ENCODE measurements at places on chromosomes 7 and 10.
A peak's percentile ranks its signal among the peaks of the same experiment; 100 is the strongest.

DNA sequence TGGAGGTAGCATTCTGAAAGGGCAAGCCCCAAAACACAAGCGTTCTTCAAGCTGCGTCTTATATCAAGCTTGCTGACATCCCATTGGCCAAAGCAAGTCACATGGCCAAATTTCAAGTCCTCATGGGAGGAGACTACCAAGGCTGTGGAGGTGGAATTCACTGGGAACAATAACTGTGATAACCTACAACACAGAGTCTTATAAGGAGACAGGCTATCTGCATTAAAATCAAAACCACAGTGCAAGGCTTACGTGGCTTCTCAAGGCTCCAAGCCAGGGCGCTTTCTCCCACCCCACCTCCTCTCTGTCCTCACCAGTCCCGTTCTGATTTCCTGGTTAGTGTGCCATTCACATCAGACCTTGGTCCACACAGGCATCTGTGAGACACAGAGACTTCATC lies 39.4 kb downstream of the ADRB1 start:
- DNase-seq = no peak

GRCh38 chr10:43952760-43953159 lies 304.1 kb upstream of the ZNF32 start:
- DNase-seq = no peak

DNA sequence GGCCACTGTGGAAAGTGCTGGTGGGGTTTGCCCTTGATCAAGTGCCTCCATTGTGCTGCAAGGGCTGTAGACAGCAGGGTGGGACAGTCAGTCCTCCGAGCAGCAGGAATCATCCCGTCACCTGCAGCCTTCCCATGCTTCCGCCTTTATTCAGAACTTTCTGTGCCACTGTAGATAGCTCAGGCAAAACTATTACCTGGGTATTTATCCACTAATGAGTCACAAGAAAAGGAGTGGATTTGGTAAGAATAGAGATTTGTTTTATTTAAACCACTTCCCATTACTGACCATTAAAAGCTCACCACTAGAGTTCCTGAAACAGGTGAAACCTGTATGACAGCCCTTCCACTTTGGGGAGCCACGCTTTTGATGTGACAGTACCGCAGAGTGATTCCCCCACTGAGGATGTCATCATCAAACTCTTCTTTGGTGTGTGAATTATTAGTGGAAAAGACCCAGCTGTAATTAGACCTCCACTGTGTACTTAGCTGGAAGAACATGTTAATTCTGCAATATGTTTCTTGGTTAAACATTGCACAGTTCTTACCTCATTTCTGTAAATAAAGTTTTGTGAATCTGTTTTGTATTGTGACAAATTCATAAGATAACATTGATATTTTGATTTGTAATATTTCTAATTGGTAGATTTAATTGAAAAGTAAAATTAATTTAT lies 208.8 kb downstream of the MLLT10 start:
- DNase-seq = no peak

DNA sequence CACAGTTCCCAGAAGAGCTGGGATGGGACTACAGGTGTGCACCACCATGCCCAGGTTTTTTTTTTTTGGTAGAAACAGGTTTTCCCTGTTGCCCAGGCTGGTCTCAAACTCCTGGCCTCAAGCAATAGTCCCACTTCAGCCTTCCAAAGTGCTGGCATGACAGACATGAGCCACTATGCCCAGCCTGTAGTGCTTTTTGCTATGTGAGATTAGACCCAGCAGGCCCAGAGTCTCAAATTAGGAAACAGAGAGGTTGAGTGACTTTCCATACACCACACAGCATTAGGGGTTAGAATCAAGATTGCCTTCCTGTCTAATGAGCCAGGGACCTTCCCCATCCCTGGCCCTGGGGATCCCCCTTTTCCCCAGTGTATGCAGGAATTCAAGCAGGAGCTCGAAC lies 90.8 kb upstream of the KCTD7 start:
- DNase-seq = no peak

- DNase-seq = peak; percentile 50
These were observed 942 bp downstream of the TRAPPC14 start for GRCh38 chr7:100157334-100158228.

DNA sequence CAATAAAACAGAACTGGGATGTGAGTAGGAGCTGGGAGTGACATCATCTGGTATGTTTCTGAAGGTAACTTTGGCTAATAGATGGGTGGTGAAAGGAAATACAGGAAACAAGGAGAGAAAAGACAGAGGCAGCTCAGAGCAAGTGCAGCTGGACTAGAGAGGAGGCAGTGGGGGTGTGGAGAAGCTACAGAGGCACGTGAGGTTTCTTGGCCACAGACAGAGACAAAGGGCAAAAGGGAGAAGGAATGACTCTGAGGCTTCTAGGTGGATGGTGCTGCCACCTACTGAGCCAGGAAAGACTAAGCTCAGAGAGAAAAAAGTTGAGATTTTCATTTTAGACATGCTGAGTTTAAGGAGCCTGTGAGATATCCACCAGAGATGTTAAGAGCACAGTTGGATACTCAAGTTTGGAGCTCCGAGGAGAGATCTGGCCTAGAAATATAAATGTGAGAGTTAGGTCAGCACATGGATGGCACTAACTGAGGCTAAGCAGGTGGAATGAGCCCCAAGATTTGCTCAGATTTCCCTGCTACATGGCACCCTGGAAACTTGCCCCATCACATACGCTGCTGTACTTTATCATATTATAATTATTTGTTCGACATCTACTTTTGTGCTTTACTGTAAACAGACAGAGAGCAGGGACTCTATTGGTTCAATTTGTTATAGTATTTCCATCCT lies 293.0 kb upstream of the IMMP2L start:
- peak; percentile 56 for DNase-seq

GRCh38 chr7:135341049-135341448 lies 107.4 kb downstream of the STRA8 start:
- DNase-seq = no peak

DNA sequence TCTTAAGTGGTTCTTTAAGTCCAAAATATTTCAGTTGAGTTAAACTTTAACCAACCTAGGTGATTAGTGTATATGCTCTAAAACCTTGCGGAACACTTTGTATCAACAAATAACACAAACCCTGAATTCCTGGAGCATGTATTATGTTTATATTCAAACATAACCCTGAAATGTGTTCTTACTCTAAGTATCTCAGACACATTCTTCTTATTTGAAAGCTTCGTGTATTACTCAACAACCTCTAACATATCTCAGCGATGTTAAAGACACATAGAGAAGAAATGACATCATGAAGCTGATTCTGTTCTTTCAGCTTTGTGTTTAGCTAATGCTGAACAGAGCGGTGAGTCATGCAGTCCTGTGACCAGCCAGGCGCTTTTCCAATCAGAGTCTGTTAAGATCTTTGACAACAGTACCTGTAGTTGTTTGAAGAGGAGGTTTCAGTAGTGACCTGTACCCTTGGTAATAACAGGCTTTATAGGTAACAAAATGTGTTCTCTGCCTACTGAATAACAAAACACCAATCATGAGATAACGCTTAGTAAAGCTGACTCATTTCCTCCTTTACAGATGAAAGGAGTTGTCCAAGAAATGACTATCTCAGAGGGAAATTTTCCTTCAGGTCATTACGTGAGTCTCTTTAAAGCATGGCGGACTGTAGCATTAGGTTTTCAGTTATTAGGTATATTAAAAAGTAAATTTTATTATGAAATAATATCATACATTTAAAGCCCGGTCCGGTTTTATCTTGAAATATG lies 67.3 kb upstream of the KLF6 start:
- peak; percentile 41 for DNase-seq

DNA sequence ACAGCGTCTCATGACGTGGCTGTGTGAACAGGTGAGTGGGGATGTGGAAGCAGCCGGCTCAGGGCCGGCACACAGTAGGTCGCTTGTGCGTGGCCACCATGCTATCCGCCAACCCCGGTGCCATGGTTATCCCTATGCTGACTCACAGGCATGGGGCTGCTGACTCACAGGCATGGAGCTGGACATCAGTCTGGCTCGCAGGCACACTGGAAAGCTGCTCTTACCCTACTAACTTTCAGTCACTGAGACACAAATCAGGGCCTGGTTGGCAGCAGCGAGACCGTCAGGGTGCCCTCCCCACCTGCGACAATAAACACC lies 341.9 kb downstream of the PTPRN2 start:
- DNase-seq = no peak

- DNase-seq = no peak
These were observed 467.4 kb upstream of the SORCS1 start for GRCh38 chr10:107631876-107632275.

GRCh38 chr10:113735913-113736312 lies 15.6 kb upstream of the PLEKHS1 start:
- no peak for DNase-seq

GRCh38 chr7:37703361-37703760 lies 19.8 kb downstream of the GPR141 start:
- DNase-seq = no peak

GRCh38 chr10:23479798-23480473 lies 41.1 kb downstream of the OTUD1 start:
- DNase-seq = no peak

DNA sequence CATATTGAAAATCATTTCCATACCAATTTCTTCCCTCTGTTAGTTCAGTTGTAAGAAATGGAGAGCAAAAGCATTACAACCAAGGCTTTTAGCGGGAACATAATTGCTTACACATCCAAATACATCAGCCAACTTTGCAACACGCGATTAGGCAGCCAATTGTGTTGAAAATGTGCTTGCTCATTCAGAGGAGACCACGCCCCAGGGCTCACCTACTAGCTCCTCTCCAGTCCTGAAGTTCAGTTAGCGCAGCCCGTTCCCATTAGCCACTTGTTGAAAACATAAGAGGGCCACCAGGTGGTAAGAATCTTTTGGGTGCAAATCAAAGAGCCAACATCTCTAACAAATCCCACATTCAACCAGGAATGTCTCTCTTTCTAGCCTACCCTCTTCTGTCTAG lies 213.2 kb upstream of the MDFIC start:
- DNase-seq = no peak

DNA sequence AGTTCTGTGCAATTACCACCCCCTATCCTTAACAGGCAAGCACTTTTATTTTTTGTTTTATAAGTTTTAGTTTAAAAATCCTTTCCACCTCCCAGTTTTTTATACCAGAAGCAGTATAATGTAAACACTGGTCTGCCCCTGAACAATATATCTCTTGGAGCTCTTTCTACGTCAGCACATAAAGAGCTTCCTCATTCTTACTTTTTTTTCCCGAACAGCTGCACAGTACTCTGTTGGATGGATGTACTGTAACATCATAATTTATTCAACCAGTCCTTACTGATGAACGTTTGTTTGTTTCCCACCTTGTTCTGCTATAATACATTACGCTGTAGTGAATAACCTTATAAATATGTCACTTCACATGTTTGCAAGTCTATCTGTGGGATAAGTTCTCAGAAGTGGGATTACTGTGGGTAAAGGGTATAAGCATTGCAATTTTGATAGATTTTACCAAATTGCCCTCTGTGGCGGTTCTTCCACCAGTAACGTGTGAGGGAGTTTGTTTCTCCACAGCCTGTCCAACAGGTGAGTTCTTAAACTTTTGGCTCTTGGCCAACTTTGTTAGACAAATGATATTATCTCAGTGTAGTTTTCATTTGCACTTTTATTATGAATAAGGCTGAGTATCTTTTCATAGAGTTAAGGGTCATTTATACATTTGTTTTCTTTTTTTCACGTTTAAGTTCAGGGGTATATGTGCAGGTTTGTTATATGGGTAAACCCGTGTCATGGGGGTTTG lies 32.8 kb downstream of the ADRA2A start:
- no peak for DNase-seq

GRCh38 chr7:99762680-99763327 lies 21.2 kb downstream of the CYP3A4 start:
- DNase-seq = no peak

DNA sequence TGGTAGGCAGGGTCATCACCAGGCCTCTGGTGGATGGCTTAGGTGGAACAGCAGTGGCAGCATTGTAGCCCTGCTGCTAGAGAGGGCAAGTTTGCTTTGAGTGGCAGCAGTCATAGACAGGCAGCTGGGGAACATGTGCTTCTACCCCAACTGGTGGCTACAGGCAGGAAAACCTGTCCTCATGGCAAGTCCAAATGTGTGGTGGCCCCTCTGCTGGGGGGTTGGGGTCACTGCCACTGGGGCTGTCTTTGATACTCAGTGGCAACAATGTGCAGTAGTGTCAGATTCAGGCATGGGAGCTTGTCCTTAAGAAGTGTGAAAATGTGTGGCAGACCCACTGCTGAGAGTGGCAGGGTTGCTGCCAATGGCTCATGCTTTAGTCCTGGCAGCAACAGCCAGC lies 186.2 kb upstream of the NPSR1 start:
- no peak for DNase-seq

GRCh38 chr7:18175801-18176450 lies 148.3 kb upstream of the PRPS1L1 start:
- no peak for DNase-seq

GRCh38 chr7:48351900-48352299 lies 180.6 kb downstream of the ABCA13 start:
- DNase-seq = no peak

DNA sequence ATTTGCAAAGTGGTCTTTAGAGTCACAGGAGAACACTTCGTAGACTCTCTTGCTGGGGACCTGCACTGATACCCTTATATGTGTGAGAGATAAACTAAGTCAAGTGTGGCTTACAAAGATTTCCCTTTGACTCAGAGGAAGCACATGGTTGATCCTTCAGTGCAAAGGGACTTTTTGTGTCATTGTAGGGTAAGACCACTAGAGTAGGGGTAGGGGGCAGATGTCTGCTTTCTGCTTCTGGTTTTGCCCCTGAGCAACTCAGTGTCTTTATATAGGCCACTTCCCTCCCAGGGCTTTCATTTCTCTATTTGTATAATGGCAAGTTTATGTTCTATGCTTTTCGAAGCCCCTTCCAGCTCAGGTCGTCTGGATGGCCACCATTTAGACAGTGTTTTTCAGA lies 281.7 kb downstream of the SORCS3 start:
- DNase-seq = no peak

DNA sequence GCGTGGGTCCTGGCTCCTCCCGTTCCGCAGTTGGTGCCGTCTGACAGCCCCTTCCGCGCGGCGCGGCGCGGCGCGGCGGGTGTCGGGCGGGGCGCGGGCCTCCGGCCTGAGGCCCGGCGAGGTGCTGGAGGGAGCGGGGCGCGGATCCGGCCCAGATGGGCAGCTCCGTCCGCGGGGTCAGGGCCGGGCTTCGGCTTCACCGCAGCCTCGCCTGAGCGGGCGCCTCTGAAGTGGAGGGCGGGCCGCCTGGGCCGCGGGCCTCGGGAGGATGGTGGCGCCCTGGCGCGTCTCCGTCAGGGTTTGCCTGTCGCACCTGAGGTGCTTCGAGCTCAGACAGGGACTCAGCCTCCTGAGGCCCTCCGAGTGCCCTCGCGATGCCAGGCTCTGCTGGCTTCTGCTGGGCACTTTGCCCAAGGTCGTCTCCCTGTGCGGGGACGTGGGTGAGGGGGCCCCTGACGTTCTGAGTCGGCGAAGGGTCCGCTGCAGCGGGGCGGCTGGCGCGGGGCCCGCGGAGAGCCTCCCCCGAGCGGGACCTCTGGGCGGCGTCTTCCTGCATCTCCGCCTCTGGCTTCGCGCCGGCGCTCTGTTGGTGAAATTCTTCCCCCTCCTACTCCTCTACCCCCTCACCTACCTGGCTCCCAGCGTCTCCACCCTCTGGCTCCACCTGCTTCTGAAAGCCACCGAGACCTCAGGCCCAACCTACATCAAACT lies 473 bp downstream of the ADCK2 start:
- peak; percentile 72 for DNase-seq

GRCh38 chr10:17418249-17418648 lies 36.1 kb downstream of the ST8SIA6 start:
- DNase-seq = no peak

GRCh38 chr7:44149571-44150465 lies 8.7 kb upstream of the MYL7 start:
- no peak for DNase-seq

- DNase-seq = peak; percentile 79
These were observed 106.7 kb downstream of the SNX10 start for GRCh38 chr7:26398427-26398755.

Data from HEK293T (cell line).